ENCODE measurements at places on chromosomes 2 and 18.
A peak's percentile ranks its signal among the peaks of the same experiment; 100 is the strongest.

GRCh38 chr2:199147216-199147615, 310.5 kb downstream of the SATB2 start:
- no peak for DNase-seq

GRCh38 chr2:72112401-72112800, 35.3 kb downstream of the CYP26B1 start:
- no peak for DNase-seq

DNA sequence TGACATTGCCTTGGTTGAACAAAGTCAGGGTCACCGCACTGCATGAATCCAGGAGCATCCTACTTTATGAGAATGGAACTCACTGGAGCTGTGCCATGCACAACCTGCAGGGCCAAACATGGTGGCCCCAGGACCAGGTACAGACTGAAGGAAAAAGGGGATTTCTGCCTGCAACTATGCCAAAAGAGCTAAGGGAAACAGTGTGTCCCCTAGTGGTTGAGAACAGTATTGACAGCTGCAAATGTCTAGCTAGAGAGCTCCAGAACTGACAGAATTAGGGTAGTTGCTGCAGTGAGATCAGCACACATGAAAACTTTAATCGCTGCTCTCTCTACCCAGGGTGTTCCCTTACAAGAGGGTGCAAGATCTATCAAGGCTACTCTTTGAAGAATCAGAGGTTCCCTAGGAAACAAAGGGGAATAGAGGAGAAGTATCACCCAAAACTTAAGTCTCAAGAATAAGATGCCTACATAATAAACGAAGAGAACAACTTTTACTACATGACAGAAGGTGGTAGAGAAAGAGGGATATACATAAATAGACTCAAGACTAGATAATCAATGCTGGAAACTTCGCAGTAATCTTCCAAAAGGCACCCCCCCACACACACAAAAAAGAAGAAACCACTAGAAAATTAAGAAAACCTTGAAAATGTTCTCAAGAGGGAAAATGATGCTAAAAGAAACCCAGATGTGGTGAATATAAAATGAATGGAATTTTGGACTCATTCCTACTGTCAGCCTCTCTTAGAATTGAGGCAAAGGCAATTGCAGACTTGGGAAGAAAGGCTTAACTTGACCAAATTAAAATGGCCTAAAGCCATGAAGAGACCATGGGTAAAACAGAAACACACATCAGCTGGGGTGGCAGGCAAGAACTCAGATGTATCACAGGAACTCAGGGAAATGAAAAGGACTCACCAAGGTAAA, 43.6 kb upstream of the IHH start:
- DNase-seq = peak; percentile 34

DNA sequence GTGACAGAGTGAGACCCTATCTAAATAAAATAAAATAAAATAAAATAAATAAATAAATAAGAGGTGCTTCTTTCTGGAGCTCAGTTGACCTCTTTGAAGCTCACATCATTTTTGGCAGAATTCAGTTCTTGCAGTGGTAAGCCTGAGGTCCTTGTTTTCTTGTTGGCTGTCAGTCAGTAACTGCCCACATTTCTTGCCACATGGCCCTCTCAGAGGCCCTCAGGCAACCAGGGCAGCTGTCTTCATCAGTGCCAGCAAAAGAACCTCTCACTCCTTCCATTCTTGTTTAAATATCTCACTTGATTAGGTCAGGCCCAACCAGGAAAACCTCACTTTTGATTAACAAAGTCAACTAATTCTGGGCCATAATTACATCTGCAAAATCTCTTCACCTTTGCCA, 53.2 kb downstream of the RAPGEF4 start:
- DNase-seq = no peak

- no peak for DNase-seq
These were observed 354.0 kb downstream of the LRRTM1 start for GRCh38 chr2:79950526-79950925.

DNA sequence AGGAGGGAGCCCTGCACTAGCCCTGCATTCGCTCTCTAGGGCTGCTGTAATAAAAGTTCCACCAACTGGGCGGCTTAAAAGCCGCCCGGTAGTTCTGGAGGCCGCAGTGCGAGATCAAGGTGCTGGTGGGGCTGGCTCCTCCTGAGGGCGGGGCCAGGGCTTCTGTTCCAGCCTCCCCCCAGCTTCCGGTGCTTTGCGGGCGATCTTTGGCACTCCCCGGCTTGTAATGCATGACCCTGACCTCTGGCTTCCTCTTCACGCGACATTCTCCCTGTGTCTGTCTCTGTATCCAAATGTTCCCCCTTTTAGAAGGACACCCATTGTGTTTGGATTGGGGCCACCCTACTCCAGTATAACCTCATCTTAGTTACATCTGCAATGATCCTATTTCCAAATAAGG, 84.5 kb downstream of the ZCCHC2 start:
- DNase-seq = no peak

DNA sequence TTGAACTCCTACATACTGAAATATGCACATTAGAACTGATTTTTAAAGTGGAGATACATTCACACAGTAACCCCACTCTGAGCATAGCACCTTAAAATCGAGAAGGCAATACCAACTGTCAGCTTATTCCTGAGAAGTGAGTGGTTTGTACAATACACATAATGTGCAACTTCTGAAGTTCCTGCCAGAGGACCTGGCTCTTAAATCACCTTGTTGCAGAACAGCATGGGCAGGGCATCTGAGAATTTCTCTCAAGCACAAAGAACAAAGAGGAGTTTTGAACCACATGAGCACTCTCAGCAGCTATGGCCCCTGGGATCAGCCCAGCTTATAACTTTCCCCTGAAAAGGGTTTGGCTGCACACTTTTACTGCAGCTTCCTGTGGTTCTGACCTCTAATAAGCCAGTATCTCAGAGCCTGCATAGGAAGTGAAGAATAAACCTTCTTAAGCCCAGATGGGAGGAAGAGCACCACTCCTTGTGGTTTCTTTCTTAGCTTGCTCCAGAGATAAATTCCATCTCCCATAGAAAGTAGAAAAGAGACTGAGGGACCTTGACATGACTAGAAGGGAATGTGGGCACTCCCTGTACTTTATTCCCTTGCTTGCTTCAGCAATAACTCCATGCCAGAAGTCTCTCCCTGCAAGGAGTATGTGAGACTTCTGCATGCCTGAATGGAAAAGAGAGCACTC, 862.3 kb downstream of the SUCLG1 start:
- DNase-seq = no peak

GRCh38 chr2:197431858-197432257, 3.0 kb downstream of the SF3B1 start:
- DNase-seq = no peak

DNA sequence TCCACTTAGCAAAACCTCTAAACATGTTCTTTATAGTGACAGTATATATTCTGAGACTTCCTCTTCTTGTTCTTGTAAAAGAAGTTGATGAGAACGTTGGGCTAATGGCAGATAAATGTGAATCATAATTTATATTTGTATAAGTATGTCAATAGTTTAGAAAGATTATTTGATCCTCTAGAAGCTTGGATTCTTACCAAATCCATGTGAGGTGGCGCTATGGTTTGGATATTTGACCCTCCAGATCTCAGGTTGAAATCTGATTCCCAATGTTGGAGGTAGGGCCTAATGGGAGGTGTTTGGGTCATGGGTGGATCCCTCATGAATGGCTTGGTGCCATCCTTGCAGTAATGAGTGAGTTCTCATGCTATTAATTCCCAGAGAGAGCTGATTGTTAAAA, 29.8 kb upstream of the SCN1A start:
- DNase-seq = no peak

- no peak for DNase-seq
These were observed 125.2 kb upstream of the GAREM1 start for GRCh38 chr18:32595832-32596231.

Measured in hematopoietic multipotent progenitor cell treated with erythropoietin and hydrocortisone succinate and interleukin-3 and kit ligand, for 15 days (in vitro differentiated cells).